ENCODE measurements at places on chromosomes 1 and 21.

- no peak for DNase-seq
These were observed 837 bp downstream of the UBASH3A start for GRCh38 chr21:42404539-42404938.

DNA sequence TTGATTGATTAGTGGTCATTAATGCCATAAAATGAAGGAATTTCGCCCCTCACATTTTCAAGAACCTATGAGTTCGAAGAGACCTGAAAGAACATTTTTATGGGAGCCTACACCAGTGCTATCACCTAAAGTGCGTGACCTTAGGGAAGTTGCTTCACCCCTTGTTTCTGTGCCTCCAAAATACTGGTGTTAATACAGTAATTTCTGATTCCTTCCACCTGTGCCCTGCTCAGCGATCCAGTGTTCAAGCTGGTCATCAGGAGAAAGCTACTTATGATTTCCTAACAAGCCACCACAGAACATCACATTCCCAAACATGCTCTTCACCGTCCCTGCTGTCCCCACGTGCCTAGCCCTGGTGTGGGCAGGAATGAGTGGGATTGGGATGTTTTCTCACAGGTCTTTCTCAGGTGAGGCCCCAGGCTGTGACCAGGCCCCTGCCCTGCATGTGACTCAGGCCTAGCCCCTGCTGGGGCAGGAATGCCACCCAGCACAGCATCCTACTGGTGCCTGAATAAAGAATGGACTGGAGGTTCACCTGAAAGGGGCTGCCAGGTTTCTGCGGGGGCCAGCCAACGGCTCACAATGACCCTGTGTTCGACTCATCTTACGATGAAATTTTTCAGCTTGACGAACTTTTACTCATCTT, 60.3 kb downstream of the CD247 start:
- no peak for DNase-seq

- DNase-seq = no peak
These were observed 322.5 kb downstream of the AJAP1 start for GRCh38 chr1:4976859-4977440.

DNA sequence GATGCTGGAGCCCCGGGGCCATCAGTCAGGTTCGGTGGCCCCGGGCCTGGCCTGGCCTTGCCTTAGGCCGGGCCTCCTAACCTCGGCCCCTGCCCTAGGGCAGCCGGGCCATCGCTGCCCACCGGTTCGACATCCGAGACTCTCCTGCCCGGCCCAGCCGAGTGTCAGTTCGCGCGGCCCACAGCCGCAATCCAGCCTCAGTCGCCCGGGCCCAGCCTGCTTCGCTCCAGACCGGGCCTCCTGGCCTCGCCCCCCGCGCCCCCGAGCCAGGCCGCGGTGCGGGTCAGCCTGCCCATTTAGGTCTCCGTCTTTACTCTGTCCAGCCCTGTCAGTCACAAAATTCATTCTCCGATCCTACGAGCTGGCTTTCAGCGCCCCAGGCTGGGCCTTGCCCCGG, 777 bp downstream of the LRRC41 start:
- DNase-seq = peak; percentile 28

GRCh38 chr1:74681449-74681848, 7.9 kb upstream of the ERICH3 start:
- no peak for DNase-seq

- peak; percentile 53 for DNase-seq
These were observed 4.8 kb upstream of the IFNLR1 start for GRCh38 chr1:24191860-24192259.

DNA sequence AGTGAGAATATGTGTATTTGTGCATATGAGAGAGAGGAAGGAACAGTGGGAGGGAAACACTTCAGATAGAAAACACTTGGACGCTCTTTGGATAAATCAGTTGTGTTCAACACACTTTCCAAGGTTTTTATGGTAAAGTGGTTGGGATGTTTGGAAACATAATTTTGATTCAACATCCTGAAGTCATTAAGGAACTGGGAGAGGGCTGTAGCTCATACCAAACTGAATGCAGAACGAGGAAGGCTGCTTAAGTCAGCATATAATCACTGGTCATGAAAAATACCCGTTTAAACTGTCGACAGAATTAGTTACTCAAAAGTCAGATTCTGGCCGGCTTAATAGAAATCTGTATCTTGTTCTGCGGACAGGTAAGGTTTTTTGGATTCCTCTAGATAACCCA, 14.9 kb downstream of the LIX1L start:
- DNase-seq = no peak

- DNase-seq = no peak
These were observed 59.3 kb downstream of the GPR88 start for GRCh38 chr1:100597061-100597741.

DNA sequence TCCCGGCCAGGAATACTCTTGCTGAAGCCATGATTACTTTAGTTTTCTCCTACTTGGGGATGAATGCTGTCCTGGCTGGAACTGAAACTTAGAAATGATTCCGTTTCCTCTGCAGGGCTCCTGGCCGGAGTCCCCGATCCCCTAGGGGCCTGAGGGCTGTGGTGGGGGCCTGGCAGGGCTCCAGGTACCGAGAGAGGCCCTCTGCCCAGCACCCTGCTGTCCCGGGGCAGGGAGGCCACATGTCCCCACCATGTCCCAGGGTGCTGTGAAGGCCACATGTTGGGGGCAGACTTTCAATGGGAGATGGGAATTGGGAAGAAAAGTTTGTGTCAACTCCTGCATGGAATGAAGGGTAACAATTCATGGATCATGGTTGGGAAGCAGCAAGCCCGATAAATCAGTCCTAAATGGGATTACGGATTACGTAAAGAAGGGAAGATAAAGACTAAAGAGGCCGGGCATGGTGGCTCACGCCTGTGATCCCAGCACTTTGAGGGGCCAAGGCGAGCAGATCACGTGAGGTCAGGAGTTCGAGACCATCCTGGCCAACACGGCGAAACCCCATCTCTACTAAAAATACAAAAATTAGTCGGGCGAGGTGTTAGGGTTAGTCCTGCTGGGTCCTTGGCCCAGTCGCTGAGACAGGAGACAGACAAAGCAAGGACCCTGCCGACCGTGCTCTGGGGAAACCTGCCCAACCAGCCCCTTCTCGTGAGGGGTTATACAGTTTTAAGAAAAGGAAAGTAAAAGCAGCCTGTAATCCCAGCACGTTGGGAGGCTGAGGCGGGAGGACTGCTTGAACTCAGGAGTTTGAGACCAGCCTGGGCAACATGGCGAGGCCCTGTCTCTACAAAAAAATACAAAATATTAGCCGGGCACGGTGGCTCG, 37.6 kb downstream of the MORN1 start:
- no peak for DNase-seq

DNA sequence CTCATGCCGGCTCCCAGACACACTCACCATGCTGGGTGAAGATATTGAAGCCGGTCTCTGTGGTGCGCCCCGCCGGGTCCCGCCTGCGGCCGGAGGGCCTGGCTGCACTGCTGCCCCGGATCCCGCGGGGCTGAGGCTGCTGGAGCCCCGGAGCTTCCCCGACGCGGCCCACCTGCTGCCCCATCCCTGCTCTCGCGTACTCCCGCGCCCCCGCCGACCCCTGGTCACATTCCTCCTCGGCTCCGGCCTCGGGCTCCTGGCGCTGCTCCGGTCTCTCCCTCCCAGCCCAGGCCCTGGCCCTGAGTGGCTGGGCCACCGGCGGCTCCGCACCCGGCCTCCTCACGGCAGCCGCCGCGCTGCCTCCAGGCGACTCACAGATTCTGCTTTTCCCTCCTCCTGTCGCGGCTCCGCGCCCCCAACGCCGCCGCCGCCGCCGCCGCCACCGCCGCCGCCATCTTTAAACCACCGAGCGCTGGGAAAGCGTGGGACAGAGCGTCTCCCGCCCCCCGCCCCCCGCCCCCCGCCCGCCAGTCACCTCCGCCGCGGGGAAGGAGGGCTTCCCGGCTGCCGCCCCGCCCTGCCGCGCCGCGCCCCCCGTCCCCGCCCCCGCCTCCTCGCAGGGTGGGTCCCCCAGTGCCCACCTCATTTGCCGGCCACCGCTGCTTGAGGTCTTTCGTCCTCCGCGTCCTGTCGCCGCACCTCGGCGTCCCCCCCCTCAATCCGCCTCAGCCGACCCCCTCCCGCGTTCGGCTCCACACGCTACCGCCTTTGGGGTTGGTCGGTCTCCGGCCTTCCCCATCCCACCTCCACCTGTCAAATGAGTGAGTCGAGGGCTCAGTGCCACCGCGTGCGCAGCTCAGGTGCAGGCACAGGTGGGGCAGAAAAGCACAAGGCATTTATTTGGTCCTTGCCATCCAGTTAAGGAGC, at the start of gene ABL2:
ABL2 (minus strand) TSS at position 464 of the 927 bp plus-strand sequence; CDS start at position 184, 280 bp downstream.
- peak; percentile 68 for DNase-seq

- no peak for DNase-seq
These were observed 138.4 kb downstream of the SYT2 start for GRCh38 chr1:202571719-202572339.

DNA sequence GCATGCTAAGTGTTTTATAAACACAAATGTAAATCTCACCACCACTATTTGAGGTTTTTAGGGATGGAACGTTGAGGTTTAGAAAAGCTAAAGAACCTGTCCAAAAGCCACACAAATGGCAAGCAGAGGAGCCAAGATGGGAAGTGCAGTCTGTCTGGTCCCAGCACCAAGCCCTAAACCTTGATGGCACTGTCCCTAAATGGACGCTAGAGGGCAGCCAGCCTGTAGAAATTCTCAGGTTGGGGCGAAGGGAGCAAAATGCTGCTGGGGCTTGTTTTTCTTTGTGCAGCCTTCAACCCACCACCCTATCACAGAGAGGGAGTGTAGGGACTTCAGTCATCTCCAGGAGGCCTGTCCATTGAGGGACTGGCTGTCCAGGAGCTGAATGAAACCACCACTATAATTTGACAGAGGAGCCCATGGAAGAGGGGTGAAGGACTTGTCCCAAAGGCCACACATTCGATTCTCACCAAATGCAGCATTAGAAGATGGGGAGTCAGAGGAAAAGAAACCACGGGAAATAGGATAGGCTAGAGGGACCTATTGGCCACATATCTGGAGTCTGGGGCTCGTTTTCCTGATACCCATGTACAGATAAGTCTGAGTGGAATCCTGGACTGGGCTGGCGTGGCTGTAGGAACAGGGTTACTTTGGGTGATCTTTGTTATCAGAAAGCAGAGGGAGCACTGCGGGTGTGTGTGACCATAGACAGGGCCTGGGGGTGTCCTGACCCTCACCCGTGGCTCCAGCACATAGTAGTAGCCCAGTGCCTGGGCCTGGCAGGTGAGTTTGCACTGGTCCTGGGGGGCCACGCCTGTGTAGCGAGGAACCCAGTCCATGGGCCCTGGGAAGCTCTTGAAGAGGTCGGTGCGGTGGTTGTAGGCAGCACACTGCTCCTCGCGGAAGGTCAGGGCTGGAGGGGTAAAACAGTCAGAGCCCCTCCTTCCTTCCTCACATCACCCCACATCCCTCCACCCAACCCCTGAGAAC, 6.1 kb downstream of the ADAMTS4 start:
- DNase-seq = peak; percentile 49

GRCh38 chr1:75341537-75341936, 207.3 kb downstream of the LHX8 start:
- no peak for DNase-seq

DNA sequence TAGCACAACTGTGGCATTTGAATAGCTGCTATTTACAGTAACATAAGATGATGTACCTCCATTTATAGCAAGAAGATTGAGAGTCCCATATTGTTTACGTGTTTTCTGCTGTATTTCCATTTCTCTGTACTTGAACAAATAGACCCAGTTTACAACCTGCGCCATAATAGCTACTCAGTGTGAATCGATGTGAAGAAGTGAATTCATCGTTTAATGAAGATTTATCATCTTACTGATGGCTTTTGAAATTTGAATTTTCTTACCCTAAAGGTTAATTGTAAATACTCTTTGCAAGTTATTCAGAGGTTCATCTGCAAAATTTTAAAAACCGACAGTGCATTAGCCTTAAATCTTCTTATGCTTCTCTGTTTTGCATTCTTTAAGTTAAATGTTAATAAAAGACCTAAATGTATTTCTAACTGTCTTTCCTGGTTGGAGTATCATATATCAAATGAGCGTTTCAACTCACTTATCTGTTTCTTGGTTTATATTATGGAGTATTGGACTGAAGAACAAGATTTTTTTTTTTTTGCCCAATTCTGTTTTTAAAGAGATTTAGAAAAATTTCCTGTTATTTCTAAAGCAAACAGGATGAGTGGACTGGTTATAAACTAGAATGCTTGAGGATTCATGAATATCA, 2.2 kb downstream of the MACO1 start:
- no peak for DNase-seq

- no peak for DNase-seq
These were observed 179.8 kb downstream of the ST6GALNAC3 start for GRCh38 chr1:76254104-76255030.

DNA sequence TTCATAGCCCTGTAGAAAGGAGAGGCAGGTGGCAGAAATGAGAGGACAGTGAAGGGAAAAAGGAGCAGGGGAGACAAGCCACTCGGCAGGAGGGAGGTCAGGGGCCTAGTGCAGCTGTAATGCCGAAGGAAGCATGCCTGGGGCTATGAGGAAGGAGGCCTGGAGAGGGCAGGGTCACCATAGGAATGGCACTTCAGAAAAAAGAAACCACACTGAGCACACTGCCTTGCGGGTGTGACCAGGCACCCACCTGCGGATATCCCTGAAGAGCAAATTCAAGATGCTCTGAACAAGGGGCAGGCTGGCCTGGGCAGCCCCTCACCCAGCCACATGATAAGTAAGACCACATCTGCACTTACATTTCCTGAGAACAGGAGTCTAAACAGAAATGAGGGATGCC, 104.7 kb downstream of the JAK1 start:
- DNase-seq = no peak

DNA sequence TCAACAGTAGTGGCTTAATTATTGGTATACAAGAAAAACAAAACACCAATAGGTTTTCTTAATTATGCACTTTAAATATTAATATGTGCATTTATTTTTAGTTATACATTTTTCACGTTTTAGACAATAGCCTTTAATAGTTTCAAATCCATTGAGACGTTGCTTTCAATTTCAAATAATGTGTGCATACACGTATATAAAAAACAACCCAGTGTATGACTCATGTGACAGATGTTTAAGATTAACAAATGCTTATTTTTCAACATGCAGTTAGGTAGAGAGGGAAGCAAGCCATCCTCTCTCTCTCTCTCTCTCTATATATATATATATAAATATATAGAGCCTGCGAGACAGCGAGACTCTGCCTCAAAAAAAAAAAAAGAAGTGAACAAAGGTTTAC, 24.3 kb downstream of the EYA3 start:
- no peak for DNase-seq
